ENCODE measurements at places on chromosomes 12 and 14.

DNA sequence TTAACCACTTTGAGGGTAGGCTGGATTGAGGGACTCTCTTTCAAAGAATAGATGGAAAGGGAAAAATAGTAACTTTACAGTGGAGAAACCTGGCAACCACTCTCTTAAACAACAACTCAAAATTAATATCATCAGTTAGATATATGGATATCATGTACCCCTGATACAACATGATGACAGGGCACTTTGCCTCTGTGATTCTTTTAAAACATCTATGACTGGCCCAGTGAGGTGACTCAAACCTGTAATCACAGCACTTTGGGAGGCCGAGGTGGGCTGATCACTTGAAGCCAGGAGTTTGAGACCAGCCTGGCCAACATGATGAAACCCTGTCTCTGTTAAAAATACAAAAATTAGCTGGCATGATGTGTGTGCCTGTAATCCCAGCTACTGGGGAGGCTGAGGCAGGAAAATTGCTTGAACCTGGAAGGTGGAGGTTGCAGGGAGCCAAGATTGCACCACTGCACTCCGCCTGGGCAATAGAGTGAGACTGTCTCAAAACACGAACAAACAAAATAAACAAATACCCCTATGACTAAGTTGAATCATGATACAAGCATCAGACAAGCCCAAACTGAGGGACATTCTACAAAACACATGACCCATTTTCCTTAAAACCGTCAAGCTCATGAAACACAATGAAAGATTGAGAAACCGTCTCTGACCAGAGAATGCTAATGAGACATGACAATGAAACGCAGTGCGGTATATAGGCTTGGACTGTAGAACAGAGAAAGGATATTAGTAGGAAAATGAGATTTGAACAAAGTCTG is 26.4 kb upstream of the SLC7A8 start:
- DNase-seq: no peak

DNA sequence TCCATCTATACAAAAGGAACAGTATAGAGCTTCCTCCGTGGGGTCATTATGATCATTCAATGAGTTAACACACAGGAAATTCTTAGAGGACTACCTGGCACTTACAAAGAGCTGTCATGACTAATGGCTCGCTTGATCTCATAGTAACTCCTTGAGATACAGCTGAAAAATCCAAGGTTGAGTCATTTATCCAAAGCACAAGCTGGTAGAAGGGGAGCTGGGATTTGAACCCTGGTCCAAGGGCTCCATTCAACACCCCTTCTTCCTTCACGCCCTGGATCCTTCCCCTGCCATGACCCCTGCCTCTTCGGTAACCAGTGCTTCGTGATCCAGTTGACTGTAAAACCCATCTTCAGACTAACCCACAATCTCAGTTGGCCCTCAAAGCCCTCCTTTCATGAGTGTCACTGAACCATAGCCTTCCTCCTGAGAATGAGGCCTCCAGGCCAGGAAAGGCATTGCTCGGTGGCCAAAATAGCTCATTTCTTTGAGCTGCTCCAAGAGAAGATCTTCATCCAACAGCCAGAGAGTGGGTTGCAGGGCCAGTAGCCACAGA is 7.8 kb downstream of the ZFP36L1 start:
- no peak for DNase-seq

DNA sequence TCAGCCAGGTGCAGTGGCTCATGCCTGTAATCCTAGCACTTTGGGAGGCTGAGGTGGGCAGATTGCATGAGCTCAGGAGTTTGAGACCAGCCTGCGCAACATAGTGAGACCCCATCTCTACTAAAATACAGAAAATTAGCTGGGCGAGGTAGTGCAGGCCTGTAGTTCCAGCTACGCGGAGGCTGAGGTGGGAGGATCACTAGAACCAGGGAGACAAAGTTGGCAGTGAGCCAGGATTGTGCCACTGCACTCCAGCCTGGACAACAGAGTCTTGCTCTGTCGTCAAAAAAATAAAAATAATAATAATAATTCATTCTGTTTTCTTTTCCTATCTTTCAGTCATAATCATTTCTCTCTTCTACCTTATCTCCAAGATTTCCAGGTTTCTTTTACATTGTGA is 48.6 kb upstream of the USP44 start:
- DNase-seq: no peak

GRCh38 chr14:50107850-50108249 is 8.5 kb downstream of the VCPKMT start:
- no peak for DNase-seq

DNA sequence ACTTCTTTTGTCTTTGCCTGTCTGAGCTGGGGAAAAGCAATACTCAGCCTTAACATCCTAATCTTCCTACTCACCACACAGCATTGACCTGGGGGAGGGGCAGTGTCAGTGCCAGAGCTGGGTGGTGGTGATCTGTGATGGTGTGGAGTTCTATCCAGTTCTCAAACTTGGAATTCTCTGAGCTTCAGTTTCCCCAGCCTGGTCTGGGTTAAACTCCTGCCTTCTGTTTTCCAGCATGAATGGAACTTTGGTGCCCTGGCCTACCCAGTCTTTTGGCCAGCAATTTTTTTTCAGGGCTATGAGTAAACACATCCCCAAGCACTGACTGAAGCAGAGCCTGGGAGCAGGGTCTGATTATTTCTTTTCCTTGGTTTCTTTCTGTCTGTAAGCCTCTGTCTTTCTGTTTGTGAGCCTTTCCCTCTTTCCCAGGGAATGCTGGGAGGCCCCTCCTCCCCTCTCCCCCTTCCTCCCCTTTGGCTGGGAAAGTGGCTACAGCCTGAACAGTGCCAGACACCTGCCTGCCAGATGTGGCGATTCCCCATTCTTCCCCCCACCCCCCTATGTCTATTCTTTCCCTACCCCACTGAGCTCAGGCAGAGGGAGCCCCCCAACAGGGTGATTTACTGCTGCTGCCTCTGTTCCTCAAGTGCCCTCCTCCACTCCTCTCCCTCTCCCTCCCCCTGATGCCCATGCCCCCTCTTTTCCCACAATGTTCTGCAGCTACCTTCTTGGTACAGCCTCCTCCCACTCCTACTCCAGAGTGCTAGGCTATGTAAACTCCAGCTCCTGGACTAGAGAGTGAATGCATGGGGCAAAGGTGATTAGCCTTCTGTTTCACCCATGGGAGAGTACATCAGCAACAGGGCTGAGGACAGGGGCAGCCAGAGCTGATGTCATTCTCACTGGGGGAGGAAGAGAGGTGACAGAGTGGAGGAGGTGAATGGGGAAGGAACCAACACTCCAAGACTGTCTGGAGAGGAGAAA is 11.1 kb downstream of the GPR84 start:
- no peak for DNase-seq

GRCh38 chr12:75961878-75962277 is 69.7 kb downstream of the PHLDA1 start:
- DNase-seq: no peak

DNA sequence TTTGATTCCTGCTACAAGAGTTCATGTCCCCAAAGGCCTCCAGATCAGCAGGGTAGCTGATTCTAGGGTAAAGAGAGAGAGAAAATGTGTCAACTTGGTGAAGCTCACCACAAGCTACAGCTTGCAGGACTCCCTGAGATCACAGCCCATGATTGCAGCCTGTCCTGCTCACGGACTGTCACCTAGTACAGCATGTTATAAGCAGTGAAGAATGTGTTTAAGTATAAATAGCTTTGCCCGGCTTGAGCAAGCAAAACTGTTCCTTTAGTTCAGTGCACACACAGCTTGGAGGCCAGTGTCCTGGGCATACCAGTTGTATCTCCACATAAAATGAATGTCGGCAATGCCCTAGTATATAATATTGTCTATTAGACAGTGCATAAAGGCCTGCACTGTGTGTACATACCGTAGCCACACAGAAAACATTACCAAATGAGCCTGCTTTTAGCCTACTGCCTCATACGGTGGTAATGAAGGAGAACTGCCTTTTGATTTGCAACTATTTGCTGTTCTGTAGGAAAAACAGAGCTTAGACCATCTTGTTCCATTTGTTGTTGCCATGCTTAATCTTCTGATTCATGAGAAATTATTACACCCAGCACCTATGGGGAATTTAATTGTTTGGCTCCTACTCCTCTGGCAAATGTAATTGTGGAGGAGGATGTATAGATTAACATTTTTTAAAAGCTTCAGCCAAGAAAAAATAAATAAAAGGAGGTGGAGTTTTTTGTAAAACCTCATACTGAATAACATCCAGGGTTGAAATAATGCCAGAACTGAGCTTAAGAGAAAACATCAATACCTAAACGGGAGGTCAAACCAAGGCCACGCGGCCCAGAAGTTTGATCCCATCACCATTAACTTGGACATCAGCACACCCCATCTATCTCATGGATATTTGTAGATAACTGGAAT is 108.1 kb upstream of the G2E3 start:
- DNase-seq: no peak

DNA sequence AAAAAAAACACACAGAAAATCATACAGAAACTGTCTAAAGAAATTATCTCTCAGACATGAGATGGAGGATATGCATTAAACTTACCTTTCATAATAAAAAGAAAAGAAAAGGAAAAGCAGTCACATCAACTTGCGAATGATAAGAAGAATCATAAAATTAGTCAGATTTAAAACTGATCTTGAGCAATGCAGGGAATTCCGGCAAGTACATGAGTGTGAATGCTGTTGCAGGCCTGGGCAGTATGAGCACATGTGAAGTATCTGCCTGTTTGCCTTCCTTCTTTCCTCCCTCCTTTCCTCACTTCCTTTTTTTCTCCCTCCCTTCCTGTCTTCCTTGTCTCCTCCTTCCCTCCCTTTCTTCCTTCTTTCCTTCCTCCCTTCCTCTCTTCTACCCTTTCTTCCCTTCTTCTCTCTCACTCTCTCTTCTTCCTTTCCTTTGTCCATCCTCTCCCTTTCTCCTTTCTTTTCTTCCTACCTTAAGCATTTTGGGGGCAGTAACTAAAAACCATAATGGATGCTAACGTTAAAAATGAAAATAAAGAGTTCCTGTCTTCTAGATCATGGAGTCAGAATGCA is 38.5 kb upstream of the SLC6A15 start:
- no peak for DNase-seq

DNA sequence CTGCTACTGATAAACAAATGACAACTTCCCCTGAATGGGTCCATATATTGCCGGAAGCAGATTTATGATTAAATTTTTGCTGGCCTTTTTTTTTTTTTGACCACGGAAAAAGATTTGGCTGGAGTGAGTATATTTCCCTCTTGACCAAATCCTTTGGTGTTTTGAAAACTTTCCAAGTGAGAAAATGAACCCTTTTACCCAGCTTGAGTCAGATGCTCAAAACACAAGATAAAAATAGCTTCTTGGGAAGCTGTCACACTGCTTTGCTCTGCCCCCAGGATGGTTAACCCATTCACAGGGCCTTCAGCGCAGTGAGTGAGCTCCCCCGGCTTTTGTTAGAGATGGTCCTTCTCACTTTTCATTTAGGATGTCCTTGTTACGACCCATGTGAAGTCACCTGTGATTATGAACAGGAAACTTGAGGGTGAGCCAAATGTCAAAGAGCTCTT is 224.3 kb downstream of the PELI2 start:
- DNase-seq: no peak

DNA sequence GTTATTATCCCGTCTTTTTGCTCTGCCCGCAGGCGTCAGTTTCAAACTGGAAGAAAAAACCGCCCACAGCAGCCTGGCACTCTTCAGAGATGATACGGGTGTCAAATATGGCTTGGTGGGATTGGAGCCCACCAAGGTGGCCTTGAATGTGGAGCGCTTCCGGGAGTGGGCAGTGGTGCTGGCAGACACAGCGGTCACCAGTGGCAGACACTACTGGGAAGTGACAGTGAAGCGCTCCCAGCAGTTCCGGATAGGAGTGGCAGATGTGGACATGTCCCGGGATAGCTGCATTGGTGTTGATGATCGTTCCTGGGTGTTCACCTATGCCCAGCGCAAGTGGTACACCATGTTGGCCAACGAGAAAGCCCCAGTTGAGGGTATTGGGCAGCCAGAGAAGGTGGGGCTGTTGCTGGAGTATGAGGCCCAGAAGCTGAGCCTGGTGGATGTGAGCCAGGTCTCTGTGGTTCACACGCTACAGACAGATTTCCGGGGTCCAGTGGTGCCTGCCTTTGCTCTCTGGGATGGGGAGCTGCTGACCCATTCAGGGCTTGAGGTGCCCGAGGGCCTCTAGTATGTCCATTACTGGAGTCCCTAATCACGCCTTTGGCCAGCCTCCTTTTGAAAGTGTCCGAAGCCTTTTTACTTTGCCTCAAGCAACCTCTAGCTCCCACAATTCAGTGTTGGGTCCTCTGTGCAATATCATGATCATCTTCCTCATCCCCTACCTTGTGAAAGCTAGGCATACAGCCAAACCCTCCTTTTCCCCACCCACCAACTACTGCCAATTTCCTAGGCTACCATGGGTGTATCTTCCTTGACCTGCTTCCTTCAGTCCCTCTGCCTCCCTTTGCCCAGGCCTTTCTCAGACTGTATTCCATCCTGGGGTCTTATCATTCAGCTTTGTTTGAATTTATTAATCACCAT is 891 bp downstream of the SPRYD4 start:
- DNase-seq: no peak
